ENCODE measurements at places on chromosomes 3 and 15.

- DNase-seq, result peak; percentile 49
Observed at GRCh38 chr3:72085036-72085435, 300.1 kb upstream of the PROK2 start.

GRCh38 chr15:23762026-23762425 is 74.9 kb upstream of the NDN start:
- DNase-seq, result no peak

- no peak for DNase-seq
Observed at GRCh38 chr3:80355144-80355543, 587.3 kb upstream of the ROBO1 start.

GRCh38 chr3:136728918-136729317 is 23.3 kb downstream of the STAG1 start:
- peak; percentile 42 for DNase-seq

GRCh38 chr3:20406611-20407011 is 220.6 kb upstream of the SGO1 start:
- peak; percentile 33 for DNase-seq

DNA sequence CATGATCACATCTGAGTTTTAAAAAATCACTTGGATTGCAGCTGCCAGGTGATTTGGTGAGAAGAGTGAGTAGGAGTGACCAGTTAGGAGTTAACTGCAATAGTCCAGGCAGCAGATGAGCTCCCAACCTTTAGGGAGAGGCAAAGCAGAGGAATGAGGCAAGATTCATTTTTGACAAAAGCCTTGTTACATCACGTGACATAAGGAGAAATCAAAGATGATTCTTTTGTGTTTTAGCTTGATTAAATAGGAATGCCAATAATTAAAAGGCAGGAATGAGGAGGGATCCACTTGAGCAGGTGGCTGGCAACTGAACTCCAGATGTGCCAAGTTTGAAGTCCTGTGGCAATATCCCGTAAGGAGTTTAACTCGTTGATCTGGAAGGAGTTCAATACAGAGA is 2.5 kb downstream of the GATM start:
- no peak for DNase-seq

GRCh38 chr3:166957121-166957520 is 423.0 kb downstream of the ZBBX start:
- DNase-seq, result peak; percentile 23
